Activated gamma-delta T cell treated with Interleukin-2 at 50 U/mL for 16 hours (primary cell): ENCODE measurements at places on chromosomes 4 and X.

DNA sequence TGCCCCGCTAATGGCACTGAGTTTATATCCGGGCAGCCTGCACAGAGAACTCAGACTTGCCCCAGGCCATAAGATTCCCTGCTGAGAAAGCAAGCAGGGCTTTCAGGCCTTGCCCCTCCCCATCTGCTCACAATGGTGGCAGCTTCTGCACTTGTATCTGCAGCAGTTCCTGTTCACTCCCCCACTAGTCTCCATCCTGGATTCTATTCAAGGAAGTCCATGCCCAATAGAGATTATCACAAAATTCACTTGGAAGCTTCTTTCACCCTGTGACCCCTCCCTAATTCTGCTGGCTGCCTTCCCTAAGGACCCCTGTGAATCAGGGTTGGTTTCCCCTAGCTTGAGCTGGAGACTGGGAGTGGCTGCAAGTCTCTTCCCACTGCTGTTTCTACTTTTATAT lies 34.5 kb upstream of the UCP1 start:
- no peak for DNase-seq

GRCh38 chr4:19684084-19684483 lies 567.6 kb upstream of the SLIT2 start:
- DNase-seq, result no peak

GRCh38 chrX:150879855-150880807 lies 18.3 kb downstream of the CD99L2 start:
- no peak for DNase-seq

DNA sequence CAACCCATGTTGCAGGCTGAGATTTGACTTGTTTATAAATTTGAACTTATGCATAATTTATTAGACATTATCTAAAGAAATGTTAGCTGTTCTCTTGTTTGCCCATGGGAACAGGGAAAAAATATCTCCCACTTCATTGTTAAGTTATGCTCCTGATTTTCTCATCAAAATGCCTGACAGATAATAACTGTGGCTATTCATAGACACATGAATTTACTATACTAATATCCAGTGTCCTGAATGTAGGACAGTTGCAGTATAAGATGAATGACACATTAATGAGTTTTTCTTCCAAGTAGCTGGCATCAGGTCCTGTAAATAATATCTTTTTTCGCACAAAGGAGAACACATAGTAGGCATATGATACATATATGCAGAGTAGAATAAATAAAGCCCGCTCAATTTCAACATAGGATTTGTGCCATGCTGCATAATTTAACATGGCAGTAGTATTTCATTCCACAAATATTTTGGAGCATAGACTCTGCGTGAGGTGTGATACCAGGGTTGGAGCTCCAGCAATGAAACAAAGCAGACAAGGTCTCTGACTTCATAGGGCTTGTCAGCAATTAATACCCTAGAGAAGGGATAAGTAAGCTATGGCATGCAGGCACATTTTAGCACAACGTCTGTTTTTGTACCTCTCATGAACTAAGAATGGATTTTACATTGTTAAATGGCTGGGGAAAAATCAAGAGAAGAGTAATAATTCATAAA lies 40.4 kb upstream of the DDX53 start:
- no peak for DNase-seq

DNA sequence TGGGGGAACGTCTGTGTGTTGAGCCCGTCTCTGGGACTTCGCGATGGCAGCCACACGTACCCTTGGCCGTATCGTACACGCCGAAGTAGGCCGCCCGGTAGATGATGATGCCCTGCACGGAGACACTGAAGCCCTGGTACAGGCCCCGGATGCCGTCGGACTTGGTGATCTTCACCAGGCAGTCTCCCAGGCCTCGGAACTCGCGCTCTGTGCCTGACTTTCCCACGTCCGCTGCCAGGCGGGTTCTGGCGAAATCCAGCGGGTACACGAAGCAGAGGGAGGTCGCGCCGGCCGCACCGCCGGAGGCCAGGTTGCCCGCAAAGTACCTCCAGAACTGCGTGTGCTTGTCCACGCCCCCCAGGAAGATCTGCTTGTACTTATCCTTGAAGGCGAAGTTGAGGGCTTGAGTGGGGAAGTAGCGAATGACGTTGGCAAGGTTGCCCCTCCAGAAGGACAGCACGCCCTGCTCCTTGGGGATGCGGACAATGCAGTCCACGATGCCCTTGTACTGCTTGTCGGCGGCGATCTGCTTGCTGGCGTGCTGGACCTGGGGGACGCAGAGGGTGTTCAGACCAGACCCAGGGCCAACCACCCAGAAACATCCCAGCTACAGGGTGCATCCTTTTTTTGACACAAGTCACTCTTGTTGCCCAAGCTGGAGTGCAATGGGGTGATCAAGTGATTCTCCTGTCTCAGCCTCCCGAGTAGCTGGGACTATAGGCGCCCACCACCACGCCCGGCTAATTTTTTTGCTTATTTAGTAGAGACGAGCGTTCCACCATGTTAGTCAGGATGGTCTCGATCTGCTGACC lies 2.5 kb downstream of the SLC25A6 start:
- DNase-seq, result no peak

DNA sequence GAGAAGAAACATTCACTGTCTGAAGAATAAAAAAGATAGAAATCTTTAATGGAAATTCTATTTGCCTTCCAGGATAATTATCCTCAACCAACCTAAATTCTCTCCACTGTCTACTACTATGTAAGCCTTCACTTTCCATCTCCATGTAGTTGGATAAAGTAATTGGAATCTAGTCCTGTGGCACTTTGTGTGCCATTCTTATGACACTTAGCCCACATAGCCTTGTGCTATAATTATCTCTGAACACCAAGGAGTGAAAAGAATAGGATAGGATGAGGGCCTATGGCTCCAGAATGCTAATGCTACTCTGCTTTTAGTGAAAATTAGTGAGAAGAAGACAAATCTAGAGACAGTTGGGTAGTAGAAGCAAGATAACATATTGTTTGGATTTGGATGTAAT lies 20.2 kb downstream of the PRSS48 start:
- no peak for DNase-seq

- no peak for DNase-seq
Observed at GRCh38 chr4:165124488-165124887, 11.8 kb upstream of the TMEM192 start.

GRCh38 chr4:26958925-26959653 lies 98.4 kb downstream of the STIM2 start:
- no peak for DNase-seq

GRCh38 chrX:30787012-30787411 lies 102.0 kb downstream of the TAB3 start:
- DNase-seq, result no peak

- DNase-seq, result no peak
Observed at GRCh38 chrX:17535229-17535628, 160.2 kb downstream of the NHS start.

DNA sequence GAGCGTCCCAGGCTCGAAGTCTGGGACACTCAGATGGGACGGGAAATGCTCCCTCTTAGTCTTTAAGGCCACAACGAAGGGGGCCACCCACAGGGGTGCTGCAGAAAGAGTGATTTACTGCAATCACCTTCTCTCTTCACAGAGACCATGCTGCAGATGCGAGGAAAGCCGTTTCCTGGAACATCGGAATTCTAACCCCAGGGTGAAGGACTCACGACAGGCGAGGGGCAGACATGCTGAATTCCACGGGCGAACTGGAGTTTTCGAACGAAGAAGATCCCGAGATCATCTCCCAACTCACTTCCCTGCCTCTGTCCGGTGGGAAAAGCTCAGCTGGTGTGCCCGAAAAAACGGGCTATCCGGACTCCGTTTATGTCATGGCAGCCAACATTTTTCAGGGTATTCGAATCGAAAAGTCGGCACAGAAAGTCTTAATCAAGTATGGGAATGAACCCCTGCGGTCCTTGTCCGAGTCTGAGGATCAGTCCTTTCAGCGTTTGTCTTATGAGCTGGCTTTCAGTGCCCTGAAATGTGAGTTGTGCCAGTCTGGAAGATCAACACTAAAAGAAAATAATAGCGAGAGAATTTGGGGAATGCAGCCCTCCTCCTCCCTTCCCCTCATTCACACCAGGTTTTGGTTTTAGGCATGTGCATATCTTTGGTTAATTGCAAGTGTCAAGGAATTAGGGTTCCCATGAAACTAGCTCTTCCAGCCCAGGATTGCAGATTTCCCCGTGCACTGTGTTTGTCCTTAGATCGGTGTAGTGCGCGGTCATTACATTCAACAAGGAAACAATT lies 905 bp downstream of the NSUN7 start:
- DNase-seq, result no peak

DNA sequence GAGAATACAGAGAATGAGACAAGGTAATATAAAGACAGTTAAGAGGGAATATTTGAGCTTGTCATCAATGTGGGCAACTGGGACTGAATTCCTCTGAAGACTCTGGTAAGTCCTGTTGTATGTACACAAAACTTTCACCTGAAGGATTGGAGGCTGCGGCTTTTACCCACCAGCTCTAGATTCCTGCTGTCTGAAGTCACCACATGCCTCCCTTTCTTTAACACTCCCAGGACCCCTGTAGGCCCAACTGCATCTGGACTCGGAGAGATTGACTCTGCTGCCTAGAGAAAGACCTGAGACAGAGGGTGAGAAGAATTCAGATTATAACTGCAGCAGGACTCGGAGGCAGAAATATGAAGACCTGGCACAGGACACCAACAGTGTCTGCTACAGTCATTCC lies 1048.0 kb downstream of the PDHA2 start:
- DNase-seq, result no peak

DNA sequence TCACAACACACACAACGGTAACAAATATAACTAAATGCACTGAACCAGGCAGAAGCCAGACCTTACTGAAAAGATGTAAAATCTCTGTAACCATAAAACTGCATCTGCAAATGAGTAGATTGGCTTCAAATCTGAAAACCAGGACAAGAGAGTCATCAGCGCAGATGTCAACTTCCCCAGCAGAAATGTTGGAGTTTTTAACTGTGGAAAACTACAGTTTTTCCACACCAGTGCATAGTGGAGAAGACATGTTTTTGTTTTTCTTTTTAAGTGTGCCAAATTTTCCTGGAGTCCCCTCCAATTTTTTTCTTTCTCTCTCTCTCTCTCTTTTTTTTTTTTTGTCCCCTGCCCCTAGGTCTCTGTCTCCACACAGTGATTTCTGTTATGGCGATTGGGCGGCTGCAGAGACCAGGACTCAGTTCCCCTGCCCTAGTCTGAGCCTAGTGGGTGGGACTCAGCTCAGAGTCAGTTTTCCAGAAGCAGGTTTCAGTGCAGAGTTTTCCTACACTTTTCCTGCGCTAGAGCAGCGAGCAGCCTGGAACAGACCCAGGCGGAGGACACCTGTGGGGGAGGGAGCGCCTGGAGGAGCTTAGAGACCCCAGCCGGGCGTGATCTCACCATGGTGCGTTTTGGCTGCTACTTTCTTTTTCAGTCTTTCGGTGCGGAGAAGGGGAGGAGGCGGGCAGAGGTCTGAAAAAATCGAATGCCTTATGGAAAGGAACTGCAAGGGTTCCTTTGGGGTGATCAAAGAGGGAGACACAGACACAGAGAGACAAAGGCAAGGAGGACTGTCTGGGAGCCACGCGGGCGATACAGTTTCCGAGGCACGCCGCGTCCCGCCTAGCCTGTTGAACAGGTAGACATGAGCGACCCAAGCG lies at the start of gene GUCY1A1:
TSS of gene GUCY1A1 (plus strand) at position 505 of the 878 bp plus-strand sequence. CDS start 30,020 bp downstream, outside the sequence.
- no peak for DNase-seq

DNA sequence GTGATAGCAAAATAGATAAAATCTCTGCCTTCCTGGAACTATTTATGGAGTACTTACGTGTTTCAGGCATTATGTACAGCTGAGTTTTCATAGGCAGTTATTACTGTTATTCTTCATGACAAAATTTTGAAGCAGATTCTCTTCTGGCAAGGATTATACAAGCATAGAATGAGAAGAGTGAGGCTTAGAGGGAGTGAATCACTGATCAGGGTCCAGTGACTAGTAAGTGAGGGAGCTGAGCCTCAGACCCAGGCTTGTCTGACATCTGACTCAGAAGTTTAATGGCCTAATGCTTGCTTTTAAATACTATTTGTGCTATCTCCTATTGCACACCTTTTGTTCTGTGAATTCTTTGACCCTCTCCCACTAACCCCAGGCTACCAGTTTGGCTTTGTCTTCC lies 110.6 kb downstream of the DTHD1 start:
- DNase-seq, result no peak

DNA sequence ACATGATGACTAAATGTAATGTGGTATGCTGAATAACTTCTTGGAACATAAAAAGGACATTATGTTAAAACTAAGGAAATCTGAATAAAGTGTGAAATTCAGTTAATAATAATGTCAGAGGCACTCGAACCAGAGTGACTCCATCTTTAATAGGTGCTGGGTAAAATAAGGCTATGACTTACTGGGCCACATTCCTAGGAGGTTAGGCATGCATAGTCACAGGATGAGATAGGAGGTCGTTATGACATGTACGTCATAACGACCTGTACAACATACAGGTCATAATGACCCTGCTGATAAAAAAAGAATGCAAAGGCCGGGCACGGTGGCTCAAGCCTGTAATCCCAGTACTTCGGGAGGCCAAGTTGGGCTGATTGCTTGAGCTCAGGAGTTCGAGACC lies 28.9 kb upstream of the OPHN1 start:
- DNase-seq, result no peak

DNA sequence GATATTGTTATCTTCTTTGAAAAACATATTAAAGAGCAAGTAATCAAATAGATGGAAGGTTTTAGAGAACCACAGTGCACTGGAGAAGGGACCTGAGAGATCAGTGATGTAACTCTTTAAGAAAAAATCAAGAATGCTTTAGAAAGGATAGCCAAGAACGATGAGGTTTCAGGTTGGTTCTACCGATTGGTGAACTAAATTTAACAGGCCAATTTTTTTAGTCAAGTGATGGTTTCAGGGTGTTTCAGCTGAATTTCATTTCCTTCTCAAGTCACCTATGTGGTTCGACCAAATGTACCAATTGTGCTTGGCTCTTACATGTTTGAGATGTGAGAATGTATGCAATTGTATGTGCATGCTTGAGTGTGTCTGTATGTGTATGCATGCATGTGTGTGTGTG lies 26.5 kb downstream of the HS3ST1 start:
- DNase-seq, result no peak

- DNase-seq, result no peak
Observed at GRCh38 chrX:137052643-137053235, 18.9 kb upstream of the GPR101 start.

DNA sequence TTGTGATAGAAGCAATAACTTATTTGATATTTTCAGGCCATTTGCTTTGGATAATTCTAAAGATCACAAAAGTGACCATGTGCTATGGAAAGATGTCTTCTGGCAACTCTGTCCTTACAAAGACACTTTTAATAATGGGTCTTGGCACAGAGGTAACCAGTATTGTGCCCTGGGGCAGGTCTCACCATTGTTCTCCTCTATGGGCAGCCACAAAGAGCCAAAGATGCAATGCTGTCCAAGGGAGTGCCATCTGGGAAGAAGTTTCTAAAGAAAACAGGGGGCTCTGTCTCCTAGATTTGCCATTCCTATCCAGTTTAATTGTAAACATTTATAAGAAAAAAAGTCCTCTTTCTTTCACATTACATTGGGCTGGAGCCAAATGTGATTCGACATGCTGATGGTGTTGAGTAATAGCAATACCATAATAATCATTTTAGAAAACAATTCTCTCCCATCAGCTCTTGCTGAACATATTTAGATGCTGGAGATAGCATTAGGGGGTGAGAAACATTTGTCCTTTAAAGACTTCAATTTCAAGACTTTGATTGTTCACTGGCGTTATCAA lies 179.9 kb downstream of the KIT start:
- DNase-seq, result no peak

GRCh38 chrX:97672608-97673007 lies 788.9 kb downstream of the RPA4 start:
- DNase-seq, result no peak

GRCh38 chr4:114364857-114365256 lies 233.8 kb upstream of the UGT8 start:
- DNase-seq, result no peak
